A549 (cell line): ENCODE measurements at places on chromosomes 4 and X.
A peak's percentile ranks its signal among the peaks of the same experiment; 100 is the strongest.

DNA sequence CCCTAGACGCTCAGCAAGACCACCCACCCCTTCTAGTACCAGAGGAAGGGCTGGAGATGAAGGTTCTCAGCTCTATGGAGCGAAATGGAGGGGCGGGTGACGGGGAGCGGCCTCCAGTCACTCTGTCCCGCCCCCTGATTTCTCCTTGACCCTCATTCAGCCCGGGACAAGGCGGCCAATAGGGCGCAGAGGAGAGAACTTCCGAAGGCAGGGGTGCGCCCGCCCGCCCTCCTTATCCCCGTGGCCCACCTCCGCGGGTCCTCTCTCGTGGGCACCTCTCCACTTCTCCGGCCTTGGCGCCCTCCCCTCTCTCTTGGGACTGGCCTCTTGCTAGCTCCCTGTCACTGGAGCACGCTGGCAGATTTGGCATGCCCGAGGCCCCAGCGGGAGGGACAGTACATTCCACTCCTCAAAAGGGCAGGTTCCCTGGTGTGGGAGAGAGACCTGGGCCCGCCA is 1.1 kb upstream of the SEPTIN6 start:
- DNase-seq, result no peak

GRCh38 chr4:174681723-174682300 is 147.2 kb downstream of the GLRA3 start:
- DNase-seq, result peak; percentile 18

DNA sequence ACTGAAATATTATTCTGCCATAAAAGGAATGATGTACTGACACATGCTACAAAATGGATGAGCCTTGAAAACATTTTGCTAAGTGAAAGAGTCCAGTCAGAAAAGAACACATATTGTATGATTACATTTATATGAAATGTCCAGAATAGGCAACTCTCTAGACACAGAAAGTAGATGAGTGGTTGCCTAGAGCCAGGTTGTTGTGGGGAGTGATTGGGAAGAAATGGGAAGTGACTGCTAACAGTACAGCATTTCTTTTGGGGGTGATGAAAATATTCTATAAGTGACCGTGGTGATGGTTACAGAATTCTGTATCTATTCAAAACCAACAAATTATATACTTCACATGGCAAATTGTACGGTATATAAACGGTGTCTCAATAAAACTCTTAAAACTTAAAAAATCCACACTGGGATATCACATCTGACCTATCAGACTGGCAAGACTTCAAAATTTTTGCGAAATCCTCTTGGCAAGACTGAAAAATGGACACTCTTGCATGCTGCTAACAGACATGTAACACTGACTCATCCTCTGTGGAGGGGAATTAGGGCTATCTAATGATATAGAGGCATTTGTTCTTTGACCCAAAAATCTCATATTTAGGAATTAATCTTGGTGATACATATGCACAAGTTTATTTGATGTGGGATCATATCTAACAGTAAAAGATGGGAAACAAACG is 71.8 kb downstream of the FAM13A start:
- no peak for DNase-seq

- DNase-seq, result no peak
Measured at GRCh38 chrX:23465985-23466384, 131.3 kb downstream of the PTCHD1 start.

- no peak for DNase-seq
Measured at GRCh38 chrX:5810636-5811035, 418.0 kb downstream of the NLGN4X start.
